ENCODE measurements at places on chromosomes 16 and 17. TPM values are rescaled to one million over a fixed set of nuclear protein-coding genes. Genes with fewer than 3 reads are reported as not detected.

DNA sequence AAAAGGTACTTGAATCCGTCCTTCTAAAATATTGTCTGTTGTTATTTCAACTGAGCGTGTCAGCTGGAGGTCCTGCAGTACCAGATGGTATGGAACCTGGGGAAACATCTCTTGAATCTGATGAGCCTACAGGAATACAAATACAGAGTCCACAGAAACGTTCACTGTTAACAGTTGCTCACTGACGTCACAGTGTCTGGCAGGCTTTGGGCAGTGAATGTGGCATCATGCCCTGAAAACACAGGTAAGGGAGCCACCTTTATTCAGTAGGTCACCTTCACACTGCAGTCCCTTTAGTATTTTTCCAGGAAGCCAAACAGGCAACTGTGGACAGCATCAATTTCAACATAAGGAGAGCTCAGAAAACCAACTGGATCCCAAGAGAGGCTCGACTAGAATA is 56.1 kb downstream of the AMFR start:
- no peak for DNase-seq

The ABCC12 gene
- total RNA-seq = not detected

The RPL38 gene
- 1,148 TPM for total RNA-seq

GRCh38 chr16:54977211-54977610 is 46.5 kb downstream of the IRX5 start:
- DNase-seq = no peak

DNA sequence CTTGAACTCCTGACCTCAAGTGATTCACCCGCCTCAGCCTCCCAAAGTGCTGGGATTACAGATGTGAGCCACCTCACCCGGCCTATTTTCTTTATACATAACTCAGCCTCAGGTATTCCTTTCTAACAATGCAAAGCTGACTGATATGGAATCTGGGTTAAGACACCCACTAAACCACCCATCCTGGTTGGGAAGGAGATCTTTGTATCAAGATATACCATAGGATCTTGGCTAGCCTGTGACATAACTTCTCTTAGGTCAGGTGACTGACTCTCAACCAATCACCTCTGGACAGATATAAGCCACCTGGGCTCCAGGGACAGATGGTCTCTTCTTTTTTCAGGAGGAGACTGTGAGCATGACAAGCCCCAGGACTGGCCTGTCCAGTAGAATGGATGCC is 51.2 kb upstream of the NKD1 start:
- DNase-seq = no peak

GRCh38 chr16:89040861-89041570 is 52.6 kb upstream of the ACSF3 start:
- DNase-seq = no peak

DNA sequence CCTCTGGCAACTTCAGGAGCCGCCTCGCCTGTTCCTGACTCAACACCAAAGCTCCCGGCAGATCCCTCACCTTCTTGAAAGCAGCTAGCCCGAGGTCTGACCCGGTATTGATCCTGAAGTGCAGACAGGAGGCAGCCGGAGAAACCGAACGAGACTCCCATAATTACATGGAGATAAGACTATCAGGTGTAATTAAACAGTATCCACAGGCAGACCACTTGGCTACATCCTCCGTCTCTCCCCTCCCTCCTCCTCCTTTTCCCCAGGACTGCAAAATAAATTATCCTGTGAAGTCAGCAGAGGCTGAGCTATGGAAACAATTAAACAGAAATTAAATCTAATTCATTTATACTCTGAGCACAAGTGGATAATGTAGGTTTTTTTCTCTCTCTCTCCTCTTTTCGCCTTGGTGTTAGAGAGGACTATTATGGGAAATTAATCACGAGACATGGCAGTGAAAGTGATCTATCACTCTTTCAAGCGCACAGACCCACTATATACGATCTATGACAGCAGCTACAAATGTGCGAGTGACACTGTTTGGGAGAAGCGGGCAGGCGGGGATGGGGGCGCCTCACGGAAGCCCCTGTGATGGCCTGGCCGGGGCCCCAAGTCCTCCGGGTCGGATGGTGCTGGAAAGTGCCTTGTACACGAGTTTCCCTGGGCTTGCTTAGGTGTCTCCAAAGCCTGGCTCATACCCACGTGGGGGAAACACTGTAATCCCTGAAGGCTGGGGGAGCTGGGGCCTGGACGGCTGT is 92.8 kb downstream of the RBFOX3 start:
- no peak for DNase-seq

GRCh38 chr17:21171309-21171922 is 42.5 kb downstream of the TMEM11 start:
- no peak for DNase-seq

DNA sequence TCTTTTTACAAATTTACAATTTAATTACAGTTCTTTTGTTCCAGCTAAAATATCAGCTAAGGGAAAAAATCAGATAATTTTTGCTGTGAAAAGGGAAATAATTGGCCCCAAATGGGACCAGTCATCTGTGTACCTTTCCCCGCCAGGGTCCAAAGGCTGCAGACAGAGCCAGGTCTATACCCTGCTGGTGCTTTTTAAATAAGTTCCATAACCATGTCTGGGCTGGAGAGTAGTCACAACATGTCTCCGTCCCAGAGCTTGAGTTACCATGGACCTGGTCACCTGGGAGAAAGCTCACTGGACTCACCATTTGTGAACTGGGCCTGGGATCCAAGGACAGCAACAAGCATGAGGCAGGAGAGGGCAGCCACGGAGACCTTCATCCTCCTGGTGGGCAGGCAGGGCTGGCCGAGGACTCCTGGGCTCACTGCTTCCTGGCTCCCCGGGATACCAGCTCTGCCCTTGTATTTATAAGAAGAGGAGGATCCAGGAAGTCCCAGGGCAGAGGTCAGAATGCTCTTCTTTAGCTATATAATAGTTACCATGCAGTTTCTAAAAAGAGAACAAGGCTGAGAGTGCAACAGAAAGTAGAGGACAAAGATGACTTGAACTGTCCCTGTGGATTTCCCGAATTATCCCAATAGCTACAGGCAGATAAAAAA is at the start of gene CCL15:
Gene CCL15 (minus strand): TSS at position 444 of the 662 bp plus-strand sequence. CDS start 61 bp downstream, at position 383.
- no peak for DNase-seq

- no peak for DNase-seq
Measured at GRCh38 chr16:13953501-13953900, 33.5 kb downstream of the ERCC4 start.

The RNF157 gene
- 7.3 TPM for total RNA-seq

DNA sequence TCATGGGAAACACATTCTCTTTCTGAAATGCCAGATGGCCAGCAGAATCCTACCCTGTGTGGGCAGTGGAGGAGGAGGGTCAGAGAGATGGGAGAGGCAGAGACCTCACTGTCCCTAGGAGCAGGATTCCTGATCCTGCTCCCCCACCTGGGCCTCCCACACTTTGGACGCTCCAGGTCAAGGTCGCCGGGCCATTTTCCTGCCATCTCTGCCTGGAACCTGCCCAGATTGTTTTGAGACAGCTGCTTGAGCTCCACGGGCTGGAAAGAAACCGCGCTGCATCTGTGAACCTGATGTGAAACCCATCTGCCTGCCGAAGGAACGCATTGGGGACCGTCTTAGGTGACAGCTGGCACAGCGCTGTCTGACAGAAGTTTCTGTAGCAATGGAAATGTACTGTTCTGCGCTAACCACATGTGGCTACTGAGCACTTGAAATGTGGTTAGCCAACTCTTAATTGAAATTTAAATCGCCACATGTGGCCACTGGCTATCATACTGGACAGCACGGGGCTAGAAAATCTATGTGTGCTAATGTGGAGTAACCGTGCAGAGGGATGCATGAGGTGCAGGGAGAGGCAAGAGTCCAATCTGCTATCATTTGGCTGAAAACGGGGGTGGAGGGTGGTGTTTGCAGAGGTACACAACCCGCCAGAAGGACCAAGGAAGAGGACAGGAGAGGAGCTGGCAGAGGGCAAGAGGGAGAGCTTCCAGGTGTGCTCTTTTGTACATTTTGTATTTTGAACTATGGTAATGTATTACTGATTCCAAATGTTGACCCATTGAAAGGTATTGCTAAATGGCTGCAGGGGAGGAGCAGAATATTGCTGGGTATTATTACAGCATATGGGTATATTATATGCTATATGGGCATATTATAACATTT is 15.4 kb upstream of the NUBP1 start:
- DNase-seq = no peak

DNA sequence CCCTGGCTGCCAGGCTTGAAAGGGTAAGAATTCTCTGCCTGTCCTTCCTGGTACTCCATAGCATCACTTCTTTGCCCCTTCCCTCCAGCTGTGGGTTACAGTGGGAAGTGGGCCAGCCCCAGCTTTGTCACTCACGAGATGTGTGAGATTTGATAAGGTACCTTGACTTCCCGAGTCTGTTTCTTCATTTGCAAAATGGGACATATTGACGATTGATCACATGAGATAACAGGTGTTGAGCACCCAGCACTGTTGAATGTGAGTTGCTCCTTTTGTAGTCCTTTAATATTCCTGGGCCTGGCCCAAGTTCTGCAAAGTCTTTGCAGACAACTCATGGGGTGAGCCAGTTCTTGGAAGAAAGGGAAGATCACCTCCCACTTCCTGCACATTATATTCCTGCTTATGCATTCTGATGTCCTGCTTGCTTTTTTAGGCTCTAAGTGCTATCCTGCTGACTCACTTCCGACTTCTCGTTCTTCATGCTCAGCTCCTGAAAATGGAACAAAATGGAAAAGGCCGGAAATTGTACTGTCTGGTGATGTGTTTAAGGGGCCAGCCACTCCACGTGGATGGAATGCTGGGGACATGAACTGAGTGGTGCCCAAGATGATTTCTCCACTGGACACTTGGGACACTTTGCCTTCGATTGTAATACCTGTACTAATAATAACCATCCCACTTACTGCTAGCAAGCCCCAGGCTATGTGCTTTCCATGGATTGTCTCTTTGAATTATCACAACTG is 8.3 kb upstream of the NLK start:
- peak; percentile 84 for DNase-seq

- DNase-seq = no peak
Measured at GRCh38 chr16:524274-525040, 3.1 kb upstream of the CAPN15 start.

DNA sequence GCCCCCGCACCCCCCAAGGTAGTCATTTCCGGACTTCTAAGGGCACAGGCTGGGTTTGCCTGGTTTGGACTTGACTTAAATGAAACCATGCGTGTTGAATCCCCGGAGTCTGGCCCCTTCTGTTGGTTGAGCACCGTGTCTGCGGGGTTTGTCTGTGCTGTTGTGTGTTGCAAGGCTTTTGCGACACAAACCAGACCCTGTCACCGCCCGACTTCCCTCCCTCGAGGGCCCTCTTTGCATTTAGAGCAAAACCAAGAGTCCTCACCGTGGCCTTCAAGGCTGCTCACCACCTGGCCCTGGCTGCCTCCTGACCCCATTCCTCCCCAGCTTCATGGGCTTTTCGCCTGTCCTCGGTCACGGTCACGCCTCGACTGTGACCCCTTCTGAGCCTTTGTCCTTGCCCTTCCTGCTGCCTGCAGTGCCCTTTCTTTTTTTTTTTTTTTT is 7.4 kb downstream of the CRISPLD2 start:
- DNase-seq = peak; percentile 54

- DNase-seq = peak; percentile 12
Measured at GRCh38 chr16:76278980-76279379, 1.8 kb downstream of the CNTNAP4 start.

GRCh38 chr17:27793906-27794569 is 6.3 kb downstream of the NOS2 start:
- DNase-seq = no peak

The KRTAP4-4 gene
- not detected for total RNA-seq

The CASKIN1 gene
- not detected for total RNA-seq

The EME1 gene
- 9.2 TPM for total RNA-seq

- no peak for DNase-seq
Measured at GRCh38 chr17:79191270-79191934, 116.8 kb downstream of the ENGASE start.

GRCh38 chr16:69709456-69710084 is 16.8 kb downstream of the NQO1 start:
- DNase-seq = peak; percentile 33

The KIF2B gene
- total RNA-seq = not detected

DNA sequence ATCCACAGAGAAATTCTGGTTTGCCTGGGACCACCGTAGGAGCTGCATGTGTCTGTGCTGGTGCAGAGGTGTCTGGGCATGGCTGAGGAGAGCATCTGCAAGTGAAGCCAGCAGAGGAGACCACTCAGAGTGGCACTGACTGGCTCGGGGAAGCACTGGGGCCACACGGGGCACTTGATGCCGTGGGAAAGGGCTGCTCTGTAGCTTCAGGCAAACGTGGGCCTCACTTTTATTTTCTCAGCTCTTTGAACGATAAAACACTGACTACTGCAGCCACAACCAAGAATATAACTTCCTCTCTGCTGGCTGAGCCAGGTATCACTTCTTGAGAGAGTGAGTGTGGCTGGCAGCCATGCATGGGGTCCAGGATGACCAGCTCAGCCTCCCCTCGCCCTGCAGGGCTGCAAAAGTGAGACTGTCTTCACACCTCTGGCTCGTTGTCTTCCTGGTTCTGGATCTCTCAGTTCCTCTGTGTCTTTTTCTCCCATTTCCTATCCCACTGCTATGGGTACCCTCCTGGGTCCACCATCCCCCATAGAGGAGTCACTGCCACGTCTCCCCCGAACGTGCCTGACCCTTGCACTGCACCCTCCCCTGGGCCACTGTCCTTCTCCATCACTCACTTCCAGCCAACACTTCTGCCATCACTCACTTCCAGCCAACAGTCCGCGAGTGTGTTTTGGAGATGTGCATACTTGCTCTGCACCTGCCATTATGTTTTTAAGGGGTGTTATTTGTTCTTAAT is 201.4 kb upstream of the CHMP6 start:
- peak; percentile 47 for DNase-seq
